ENCODE measurements at places on chromosomes 12 and 14.
A peak's percentile ranks its signal among the peaks of the same experiment; 100 is the strongest.

GRCh38 chr12:70644861-70645260 is 7.6 kb upstream of the PTPRB start:
- peak; percentile 8 for DNase-seq

DNA sequence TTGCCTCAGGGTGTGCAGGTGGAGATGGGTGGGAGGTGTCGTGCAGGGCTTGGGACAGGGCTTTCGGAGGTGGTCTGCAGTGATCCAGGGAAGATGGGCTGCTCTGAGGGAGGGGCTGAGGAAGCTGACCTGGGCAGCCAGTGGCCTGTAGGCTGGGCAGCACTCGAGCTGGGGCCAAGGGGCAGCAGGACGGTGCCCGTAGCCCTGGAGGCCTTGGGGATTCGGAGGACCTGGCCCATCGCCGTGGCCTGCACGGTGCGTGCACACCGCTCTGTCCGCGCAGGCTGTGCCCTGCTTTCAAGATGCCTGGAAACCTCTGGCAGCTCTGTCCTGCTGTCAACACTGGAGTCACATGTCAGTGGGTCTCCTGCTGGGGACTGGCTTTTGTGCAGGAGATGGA is 9.1 kb downstream of the PACS2 start:
- DNase-seq, result no peak

- DNase-seq, result no peak
Observed at GRCh38 chr14:79475887-79476532, 735.3 kb downstream of the DIO2 start.

DNA sequence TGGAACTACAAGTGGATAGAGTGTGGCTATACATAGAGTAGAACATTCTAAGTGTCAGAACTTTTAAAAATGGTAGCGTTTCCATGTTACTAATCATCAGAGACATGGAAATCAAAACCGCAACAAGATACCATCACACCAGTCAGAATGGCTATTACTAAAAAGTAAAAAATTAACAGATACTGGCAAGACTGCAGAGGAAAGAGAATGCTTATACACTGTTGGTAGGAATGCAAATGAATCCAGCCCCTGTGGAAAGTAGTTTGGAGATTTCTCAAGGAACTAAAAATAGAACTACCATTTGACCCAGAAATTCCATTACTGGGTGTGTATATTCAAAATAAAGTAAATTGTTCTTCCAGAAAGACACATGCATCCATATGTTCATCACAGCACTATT is 518.6 kb downstream of the NELL2 start:
- peak; percentile 90 for DNase-seq

GRCh38 chr14:44803239-44803905 is 158.4 kb downstream of the KLHL28 start:
- peak; percentile 69 for DNase-seq

- no peak for DNase-seq
Observed at GRCh38 chr14:63833728-63834127, 19.1 kb upstream of the SYNE2 start.

GRCh38 chr12:83827860-83828259 is 1084.7 kb downstream of the SLC6A15 start:
- no peak for DNase-seq

GRCh38 chr12:117161460-117162166 is 28.7 kb downstream of the FBXO21 start:
- DNase-seq, result no peak

DNA sequence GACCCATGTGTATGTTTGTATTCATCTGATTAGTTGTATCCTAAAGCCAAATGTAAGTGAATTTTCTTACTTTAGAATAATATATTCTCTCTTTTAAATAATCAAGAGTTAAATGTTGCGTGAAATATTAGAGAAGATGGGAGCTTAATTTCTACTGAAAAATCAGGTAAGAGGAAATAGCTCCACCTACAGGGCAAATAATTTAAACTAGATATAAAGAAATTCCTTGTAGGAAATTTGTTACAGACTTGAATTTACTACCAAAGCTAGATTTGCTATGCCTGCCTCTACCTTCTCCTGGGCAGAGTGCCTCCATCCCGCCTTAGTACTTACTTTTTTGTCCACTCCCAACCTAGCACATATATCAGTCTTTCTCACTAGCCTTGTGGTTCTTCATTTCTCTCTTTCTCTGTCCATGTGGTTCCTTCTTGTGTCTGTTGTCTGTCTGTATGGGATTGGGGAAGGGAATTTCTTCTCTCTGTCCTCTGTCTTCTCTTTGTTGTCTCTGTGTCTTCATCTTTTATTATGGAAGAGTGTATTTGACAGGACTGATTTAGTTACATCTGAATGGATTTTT is 44.7 kb downstream of the PALS1 start:
- DNase-seq, result peak; percentile 74

- DNase-seq, result peak; percentile 42
Observed at GRCh38 chr12:5003025-5003666, 40.5 kb upstream of the KCNA5 start.

DNA sequence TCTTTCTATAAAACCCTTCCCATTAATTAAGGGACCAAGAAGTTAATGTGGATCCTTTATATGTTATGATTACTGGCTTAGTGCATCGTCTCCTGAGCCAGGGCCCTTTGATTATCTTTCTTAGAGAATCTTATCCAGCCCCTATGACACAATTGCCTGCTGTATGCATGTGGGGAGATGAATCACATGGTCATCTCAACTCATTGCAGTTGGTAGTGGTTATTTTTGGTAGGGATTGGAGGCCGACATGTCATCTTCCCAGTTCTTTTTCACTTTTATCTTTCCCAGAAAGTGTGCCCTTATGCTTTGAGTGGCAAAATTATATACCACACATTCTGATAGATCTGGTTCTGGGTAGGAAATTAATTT is 26.0 kb downstream of the ZNF664 start:
- DNase-seq, result no peak

- DNase-seq, result no peak
Observed at GRCh38 chr14:24235804-24236688, 3.3 kb downstream of the GMPR2 start.

GRCh38 chr12:107921062-107921461 is 146.6 kb downstream of the ASCL4 start:
- DNase-seq, result no peak

DNA sequence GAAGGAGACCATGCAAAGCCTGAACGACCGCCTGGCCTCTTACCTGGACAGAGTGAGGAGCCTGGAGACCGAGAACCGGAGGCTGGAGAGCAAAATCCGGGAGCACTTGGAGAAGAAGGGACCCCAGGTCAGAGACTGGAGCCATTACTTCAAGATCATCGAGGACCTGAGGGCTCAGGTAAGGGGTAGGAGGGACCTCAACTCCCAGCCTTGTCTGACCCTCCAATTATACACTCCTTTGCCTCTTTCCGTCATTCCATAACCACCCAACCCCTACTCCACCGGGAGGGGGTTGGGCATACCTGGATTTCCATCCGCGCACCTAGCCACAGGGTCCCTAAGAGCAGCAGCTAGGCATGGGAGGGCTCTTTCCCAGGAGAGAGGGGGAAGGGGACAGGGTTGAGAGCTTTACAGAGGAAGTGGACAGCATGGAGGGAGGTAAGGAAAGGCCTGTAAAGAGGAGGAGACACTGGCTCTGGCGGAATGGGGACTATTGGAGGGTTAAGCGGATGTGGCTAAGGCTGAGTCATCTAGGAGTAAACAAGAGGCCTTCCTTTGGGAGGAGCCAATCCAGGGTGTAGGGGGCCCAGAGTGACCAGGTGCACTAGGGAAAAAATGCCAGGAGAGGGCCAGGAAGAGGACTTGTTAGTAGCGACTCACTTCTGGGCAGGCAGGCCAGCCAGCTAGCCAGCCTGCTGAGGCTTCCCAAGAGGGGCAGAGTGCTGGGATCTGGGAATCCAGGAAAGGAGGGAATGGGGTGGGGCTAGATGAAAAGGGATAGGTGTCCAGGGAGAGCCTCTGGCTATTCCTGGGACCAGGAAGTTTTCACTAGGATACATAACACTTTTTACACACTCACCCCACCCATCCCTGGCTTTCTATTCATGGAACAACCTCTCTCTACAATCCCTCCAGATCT is 754 bp downstream of the KRT18 start:
- DNase-seq, result peak; percentile 96

GRCh38 chr12:112909693-112910092 is 2.9 kb downstream of the OAS1 start:
- no peak for DNase-seq

DNA sequence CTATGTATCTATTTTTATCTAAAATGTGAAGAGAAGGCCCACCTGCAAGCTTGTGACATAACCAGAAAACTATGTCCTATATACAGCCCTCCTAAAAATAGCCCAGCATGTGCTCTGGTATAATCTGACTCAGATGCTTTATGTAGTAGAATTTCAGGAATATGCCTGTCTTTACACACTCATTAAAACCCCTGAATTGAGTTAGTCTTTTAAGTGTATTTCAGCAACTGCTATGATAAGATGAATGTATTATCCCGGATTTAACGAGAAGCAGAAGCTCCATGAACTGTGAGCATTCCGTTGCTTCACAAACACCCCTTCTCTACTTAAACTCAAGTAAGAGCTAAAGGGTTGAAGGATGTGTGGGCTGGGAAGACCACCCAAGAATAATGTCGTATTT is 89.9 kb upstream of the PRICKLE1 start:
- no peak for DNase-seq

GRCh38 chr14:97785495-97785894 is 988.3 kb downstream of the VRK1 start:
- DNase-seq, result no peak

DNA sequence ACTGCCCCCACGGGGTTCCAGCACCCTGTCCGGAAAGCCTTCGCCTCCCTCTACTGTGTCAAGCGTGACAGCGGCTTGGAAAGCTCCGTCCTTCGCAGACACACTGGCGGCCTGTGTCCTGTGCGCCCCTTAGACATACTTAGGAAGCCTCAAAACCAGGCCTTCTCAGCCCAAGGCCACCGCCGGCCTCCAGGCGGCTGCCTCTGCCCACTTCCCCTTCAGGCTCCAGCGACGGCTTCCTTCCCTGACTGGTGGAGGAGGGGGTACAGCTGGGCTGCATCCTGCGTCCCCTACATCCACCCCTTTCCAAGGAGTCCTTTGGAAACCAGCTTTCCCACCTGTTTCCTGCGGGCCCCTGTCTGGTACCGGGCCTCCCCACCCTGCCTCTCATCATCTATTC is 2.5 kb upstream of the CACNA2D4 start:
- DNase-seq, result no peak

- peak; percentile 80 for DNase-seq
Observed at GRCh38 chr12:121839106-121839992, 19.3 kb downstream of the HPD start.

DNA sequence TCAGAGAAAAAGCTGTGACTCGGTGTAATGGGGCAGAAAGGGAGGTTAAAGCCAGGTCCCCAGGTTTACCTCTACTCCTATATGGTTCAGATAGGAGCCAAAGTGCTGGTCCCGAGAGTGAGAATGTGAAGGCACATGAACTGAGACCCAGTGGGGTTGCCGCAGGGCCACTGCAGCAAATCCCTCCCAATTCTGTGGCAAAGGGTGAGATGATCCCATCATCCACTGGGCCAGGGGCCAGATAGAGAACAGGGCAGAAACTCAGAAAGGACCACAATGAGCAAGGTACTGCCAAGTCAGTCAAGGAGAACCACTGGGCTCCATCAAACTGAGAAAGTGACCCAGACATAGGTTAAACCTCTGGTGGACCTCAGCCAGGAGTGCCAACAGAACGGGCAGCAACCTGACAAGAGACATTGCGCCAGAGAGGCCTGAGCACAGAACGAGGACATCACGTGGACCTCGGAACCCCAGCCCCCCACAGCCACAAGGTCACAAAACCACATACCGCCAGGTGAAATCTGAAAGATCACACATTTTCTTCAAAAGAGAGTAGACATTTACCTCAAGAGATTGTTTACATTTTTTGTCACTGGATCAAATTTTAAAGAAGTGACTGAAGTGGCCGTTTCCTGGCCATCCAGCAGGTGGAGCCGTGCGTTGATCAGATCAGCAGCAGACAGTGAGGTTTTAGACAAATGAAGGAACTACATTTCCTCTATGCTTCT is 20.5 kb upstream of the ITPR2 start:
- peak; percentile 73 for DNase-seq

GRCh38 chr14:92549105-92549858 is 35.7 kb downstream of the RIN3 start:
- DNase-seq, result no peak

DNA sequence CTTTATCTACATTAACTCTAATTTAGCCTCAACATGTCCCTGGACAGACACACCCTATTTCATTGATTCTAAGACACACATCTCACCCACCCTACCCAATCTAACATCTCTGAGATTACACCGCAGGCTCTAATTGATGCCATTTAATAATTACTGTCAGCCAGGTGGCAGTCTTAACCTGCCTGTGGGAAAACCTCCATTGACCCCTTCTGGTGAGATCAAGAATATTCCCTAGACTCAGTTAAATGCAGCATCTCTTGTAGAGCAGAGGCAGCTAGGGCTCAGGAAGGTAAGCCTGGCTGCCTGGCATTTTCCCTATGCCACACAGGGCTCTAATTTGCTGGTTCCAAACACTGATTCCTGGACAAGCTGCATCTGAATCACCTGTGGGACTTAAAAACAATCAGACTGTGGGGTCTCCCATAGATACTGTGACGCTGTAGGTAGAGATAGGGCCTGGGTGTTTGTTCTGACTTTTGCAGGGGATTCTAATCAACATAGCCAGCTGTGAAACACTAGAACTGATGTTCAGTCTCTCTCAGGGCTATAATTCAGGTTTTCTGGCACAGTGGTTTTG is 14.3 kb downstream of the MCRS1 start:
- DNase-seq, result peak; percentile 73

DNA sequence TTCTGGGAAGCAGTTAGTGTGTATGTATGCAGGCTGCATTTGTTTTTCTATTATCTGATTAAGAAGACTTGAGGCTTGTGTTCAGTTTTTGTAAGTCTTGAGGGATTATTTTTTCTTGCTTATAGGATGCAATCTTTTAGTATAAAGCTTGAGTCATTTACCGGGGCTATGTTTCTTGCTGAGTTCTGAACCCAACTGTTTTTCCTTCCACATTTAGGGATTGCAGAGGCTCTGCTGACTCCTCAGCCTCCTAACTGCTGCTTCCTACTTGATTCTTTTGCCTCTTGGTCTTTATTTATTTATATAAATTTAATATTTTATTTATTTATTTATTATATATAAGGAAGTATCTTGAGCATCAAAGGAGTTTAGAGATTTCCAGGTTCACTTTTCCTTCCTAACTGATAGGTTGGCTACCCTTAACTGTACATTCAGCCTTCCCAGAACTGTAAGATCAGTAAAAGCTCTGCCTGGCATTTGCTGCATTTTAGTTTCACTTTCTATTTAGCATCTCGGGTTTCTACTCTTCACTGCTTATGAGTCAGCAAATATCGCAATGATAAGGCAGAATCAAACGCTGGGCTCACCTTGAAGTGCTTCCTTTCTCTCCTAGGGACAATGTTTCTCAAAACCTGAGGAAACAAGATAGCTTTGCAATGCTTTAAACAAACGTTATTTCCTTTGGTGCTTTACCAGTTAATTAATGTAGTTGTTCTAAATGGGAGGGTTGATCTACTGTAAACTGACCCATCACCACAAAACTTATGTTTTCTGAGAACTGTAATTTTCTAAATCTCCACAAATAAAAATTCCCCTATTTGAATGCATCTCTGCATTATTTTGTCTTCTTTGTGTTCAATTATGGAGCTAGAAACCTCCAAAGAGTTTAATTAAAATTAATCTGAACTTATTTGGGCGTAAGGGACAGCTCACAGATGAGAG is 1183.7 kb upstream of the TMEM132C start:
- DNase-seq, result peak; percentile 90

- no peak for DNase-seq
Observed at GRCh38 chr12:22474970-22475720, 69.2 kb downstream of the C2CD5 start.

Measured in renal cortical epithelial cell (primary cell).